Stomach (tissue), 19 donors: ENCODE measurements at places on chromosomes 7 and 10. TPM values are rescaled to one million over a fixed set of nuclear protein-coding genes. Genes with fewer than 3 reads are reported as not detected.

GRCh38 chr7:139825666-139826290 lies 3.3 kb upstream of the TBXAS1 start:
- H3K4me1 ChIP-seq: peaks cover 22% of the 10 kb centered on the region
- no peak overlapping the region for H3K4me3 ChIP-seq
- no peaks in the 10 kb centered on the region for H3K27me3 ChIP-seq
- no peak overlapping the region for H3K27ac ChIP-seq

DNA sequence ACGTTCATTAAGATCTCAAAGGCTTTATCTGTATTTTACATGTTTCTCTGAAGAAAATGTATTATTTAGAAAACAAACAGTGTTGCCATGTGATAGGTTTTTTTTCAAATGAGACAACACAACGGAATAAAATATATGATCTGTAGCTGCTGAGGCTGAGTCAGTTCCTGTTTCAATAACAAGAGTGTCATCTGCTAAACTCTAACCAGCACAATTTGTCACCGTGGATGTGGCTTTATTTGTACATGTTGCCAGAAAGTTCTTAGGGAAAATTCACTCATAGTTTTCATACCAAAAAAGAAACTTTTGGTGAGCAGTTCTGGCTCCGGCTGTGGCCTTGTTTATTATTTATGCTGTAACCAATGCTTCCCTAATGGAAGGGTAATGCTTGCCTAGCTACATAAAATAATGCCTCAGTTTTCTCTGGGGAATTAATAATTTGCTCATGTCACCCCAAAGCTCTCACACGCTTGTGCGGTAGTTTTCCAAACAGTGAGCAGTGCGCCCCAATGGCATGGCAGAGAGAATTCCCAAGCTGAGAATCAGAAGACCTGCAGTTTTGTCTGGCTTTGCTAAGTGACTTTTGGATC lies 20.3 kb upstream of the KLF6 start:
- H3K36me3 ChIP-seq: no peaks in the 10 kb centered on the region
- H3K27ac ChIP-seq: peak overlapping the region; percentile 89
- H3K4me1 ChIP-seq: peaks cover 76% of the 10 kb centered on the region
- H3K4me3 ChIP-seq: no peak overlapping the region

- H3K36me3 ChIP-seq: no peaks in the 10 kb centered on the region
- H3K27me3 ChIP-seq: no peaks in the 10 kb centered on the region
- no peak for DNase-seq
- H3K4me1 ChIP-seq: no peaks in the 10 kb centered on the region
Measured at GRCh38 chr10:19077276-19077675, 28.7 kb downstream of the MALRD1 start.

DNA sequence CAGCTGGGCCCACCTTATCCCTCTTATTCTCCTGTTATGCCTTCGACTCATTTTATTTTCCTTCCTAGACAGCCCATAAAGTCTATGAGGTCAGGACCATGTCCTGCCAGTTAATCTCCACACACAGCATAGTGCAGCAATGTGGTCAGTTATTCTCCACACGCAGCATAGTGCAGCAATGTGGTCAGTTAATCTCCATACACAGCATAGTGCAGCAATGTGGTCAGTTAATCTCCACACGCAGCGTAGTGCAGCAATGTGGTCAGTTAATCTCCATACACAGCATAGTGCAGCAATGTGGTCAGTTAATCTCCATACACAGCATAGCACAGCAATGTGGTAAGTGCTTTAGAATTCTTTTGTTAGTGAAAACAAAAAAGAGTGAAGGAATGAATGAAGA lies 77.8 kb downstream of the TEX36 start:
- DNase-seq: no peak
- peak overlapping the region; percentile 59 for H3K27ac ChIP-seq
- H3K4me1 ChIP-seq: no peaks in the 10 kb centered on the region
- H3K36me3 ChIP-seq: no peaks in the 10 kb centered on the region
- H3K4me3 ChIP-seq: no peak overlapping the region
- no peaks in the 10 kb centered on the region for H3K27me3 ChIP-seq

DNA sequence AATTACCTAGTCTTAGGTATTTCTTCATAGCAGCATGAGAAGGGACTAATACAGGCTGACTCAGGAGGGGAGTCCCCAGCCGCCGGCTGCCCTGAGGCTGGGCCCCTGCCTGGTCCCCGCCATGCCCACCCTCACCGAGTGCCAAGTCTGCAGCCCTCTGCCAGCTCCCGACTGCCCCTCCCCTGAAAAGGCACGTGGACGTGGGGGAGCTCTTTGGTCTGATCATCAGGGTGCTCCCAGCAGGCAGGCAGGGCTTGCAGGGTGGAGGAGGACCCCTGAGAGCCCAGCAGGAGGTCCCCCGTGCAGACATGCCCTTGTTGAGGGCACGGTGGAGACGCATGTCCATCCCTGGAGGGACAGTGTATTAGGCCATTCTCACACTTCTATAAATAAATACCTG lies 110.9 kb downstream of the UNCX start:
- H3K36me3 ChIP-seq: no peaks in the 10 kb centered on the region
- no peak for DNase-seq
- no peak overlapping the region for H3K4me3 ChIP-seq
- H3K27me3 ChIP-seq: peaks cover 30% of the 10 kb centered on the region

GRCh38 chr7:43204081-43204480 lies 91.6 kb downstream of the HECW1 start:
- no peak overlapping the region for H3K4me3 ChIP-seq
- peaks cover 7% of the 10 kb centered on the region for H3K27me3 ChIP-seq
- DNase-seq: no peak
- H3K27ac ChIP-seq: no peak overlapping the region
- H3K36me3 ChIP-seq: no peaks in the 10 kb centered on the region

GRCh38 chr7:155741805-155742204 lies 70.5 kb downstream of the SHH start:
- no peak overlapping the region for H3K4me3 ChIP-seq
- no peaks in the 10 kb centered on the region for H3K27me3 ChIP-seq
- DNase-seq: peak; percentile 41
- peaks cover 76% of the 10 kb centered on the region for H3K36me3 ChIP-seq
- H3K4me1 ChIP-seq: no peaks in the 10 kb centered on the region

DNA sequence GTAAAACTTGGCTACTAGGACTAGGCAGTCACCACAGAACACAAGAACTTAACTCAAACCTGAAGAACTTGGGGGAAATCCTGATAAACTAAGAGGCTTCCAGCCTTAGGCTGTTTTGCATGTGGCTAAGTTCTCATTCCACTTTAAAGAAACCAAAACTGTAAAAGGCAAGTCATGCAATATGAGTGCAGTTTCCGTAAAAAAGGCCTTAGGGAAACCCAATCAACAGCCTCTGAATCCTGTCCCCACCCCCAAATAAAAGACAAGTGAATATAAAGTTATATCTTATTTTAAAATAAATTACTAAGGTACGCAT lies 95.1 kb downstream of the USP6NL start:
- no peak overlapping the region for H3K4me3 ChIP-seq
- peaks cover under 1% of the 10 kb centered on the region for H3K4me1 ChIP-seq
- DNase-seq: no peak

- H3K36me3 ChIP-seq: no peaks in the 10 kb centered on the region
- H3K27me3 ChIP-seq: no peaks in the 10 kb centered on the region
- H3K4me1 ChIP-seq: no peaks in the 10 kb centered on the region
- no peak overlapping the region for H3K27ac ChIP-seq
- H3K4me3 ChIP-seq: no peak overlapping the region
Measured at GRCh38 chr10:92729886-92730285, 40.1 kb downstream of the HHEX start.

DNA sequence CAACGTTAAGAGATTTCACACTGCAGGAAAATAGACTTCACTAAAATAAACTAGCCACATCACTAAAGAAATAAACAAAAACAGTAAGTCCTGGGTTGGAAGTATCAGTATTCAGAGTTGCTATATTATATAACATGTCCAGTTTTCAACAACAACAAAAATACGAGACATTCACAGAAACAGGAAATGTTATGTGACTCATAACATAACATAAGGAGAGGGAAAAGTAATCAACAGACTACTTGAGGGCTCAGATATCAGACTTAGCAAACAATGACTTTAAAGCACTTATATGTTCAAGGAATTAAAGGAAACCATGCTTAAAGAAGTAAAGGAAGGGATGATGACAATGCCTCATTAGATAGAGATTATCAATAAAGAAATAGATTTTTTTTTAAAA lies 73.5 kb upstream of the MKLN1 start:
- no peaks in the 10 kb centered on the region for H3K27me3 ChIP-seq
- no peak overlapping the region for H3K4me3 ChIP-seq
- DNase-seq: no peak
- no peaks in the 10 kb centered on the region for H3K4me1 ChIP-seq

The GPRIN2 gene
- total RNA-seq: 27.8 TPM

The OR2A1 gene
- 0.37 TPM for total RNA-seq

The CNPY1 gene
- total RNA-seq: not detected
